ENCODE measurements at places on chromosomes 6 and 20.

GRCh38 chr6:111484633-111484930 is 1.6 kb upstream of the REV3L start:
- DNase-seq, result peak; percentile 54

- no peak for DNase-seq
Measured at GRCh38 chr20:3679749-3680700, 1.8 kb downstream of the ADAM33 start.

GRCh38 chr6:33658982-33659689 is 38.0 kb downstream of the ITPR3 start:
- DNase-seq, result no peak

DNA sequence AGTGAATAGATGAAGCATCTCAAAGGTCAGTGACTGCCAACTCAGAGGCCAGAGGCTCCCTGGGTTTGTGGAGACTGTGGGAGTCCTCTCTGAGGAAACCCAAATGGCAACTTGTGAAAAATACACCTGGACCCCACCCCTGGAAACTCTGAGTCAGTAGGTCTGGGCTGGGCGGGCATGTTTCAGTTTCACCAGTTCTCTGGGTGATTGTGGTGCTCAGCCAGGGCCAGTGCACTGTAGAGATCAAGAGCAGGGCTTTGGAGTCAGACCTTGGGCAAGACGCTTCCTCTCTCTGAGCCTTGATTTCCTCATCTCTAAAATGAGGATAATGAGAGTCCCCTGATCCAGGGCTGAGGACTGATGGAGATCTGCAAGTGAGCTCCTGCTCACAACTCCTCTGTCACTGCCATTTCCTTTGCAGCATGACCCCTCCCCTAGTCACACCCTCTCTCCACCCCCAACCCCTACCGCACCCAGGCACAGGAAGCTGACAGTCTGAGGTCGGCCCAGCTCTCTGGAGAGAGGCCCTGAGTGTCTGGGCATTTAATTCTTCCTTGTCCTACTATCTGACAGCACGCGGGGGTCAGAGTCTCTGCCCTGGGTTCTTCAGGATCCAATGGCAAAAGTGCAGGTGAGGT is 5.1 kb downstream of the DEF6 start:
- DNase-seq, result no peak

DNA sequence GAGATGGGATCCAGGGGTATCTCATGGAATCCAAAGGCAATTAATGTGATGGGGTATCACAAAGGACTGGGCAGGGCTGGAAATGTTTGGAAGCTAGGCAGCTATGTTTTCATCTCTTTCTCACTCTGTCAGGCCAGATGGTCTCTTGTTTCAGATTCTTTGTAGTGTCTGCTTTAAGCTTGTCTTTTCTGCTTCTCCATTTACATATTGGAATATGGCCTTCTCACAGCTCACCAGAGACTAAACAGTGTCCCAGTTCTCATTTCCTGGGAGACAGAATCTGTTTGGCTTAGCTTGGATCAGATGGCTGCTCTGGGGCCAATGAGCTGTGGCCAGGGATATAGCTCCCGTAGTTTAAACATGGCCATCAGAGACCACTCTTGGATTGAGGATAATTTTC is 78.9 kb downstream of the SLC35F1 start:
- no peak for DNase-seq

GRCh38 chr6:15313367-15313766 is 67.5 kb downstream of the JARID2 start:
- no peak for DNase-seq

DNA sequence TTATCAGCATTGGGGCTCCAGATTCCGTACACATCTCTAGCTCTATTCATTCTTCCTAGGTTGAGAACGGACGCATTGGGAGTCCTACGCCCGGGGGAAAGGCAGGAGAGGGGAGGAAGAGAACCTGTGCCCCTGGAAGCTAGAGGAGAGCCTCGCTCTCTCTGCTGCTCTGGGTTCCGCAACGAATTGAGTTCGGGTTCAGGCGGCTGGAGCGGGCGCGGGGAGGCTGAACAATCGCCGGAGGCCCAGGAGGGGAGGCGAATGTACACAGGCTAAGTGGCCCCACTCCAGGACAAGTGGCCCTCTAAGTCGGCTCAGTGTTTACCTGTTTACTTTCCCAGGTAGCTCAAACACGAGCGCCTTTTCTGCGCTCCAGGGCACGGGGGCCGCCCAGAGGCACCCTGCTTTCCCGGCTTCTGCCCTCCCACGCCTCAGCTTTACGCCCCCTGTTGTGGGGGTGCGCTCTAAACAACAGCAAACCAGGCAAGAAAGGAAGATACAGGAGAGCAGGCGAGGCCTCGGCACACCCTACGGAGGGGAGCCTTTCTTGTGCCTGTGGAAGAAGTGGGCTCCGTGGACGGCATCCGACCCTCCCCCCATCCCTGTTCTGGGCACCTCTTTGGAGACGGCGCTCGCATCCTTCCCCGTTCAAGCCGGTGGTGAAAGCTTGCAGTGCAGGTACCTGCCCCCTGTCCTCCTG is 4.6 kb upstream of the NKX2-2 start:
- peak; percentile 91 for DNase-seq

DNA sequence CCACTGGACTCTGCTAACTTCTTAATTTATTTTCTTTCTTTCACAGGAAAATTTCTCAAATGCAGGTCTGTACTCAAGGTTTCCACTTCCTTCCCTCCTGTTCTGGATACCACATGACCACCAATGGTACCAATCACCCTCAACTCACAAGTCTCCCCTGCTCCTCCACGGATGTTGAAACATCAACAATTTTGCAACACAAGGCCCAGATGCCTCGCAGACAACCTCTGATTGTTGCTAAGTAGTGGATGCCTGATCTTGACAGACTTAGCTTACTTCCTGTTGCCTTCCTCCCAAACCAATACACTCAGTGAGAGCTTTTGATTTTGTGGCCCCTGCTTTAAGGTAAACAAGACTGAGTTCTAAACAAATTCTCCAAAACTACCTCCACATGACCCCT is 146.6 kb downstream of the FRK start:
- DNase-seq, result no peak

GRCh38 chr6:122548281-122548680 is 61.9 kb upstream of the PKIB start:
- no peak for DNase-seq

GRCh38 chr6:31575335-31575901 is at the start of gene TNF:
Gene TNF (plus strand): TSS chr6:31575565. CDS start chr6:31575742, 177 bp downstream.
- no peak for DNase-seq

DNA sequence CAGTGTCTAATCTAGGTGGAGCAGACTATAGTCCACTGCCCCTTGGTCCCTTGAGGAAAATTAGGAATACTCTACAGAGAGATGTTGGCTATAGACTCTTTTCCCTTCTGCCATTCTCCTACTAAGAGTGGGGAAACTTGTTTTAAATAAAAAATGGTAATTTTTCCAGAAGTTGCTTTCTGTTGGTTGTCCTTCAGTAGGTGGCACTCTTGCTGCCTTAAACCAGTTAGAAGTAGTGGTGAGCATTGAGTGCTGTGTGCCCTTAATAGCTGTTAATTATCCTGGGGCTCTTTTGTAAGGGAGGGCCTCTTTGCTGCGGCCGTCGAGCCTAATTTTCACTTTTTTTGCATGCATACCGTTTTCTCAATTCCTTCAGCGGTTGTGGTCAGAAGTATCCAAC is 2.8 kb downstream of the CMTR1 start:
- no peak for DNase-seq

- no peak for DNase-seq
Measured at GRCh38 chr20:38046572-38046971, 13.0 kb downstream of the RPRD1B start.

- DNase-seq, result peak; percentile 75
Measured at GRCh38 chr20:34907616-34908469, 31.4 kb downstream of the ACSS2 start.

DNA sequence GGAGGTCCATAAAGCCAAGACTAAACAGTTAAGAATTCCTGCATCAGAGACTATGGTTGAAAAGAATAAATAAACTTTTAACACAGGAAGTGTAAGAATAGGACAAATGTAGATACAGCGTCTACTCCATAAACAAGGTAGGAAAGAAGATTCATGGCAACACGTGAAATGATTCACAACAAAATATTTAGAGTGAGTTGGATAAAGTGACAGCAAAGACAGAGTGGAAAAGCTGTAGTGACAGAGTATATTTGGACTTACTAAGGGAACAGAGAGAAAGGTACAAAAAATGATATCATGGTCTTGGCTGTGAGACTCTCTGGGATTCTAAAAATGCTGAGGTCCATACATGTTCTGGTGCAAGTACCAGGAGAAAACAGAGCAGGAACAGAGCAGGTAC is 21.9 kb upstream of the KIAA0408 start:
- no peak for DNase-seq

GRCh38 chr20:13211956-13212618 is 9.0 kb upstream of the ISM1 start:
- DNase-seq, result no peak

DNA sequence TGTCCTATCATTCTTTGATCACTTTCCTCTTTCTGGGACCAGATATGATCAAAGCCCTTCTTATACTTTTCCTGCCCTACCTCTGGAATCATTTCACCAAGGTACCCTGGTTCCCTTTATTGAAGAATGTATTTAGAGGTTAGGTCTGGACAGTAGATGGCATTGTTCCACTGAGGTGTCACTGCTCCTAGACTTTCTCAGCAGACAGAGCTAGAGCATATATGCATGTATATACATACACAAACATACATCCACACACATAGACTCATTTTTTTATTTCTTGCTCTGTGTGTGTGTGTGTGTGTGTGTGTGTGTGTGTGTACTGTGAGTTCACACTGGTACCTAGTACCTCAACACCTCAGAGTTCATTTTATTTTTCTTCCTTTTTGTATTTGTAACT is 40.9 kb downstream of the PTPRA start:
- DNase-seq, result peak; percentile 36

- no peak for DNase-seq
Measured at GRCh38 chr6:81694855-81695254, 57.6 kb downstream of the TENT5A start.

DNA sequence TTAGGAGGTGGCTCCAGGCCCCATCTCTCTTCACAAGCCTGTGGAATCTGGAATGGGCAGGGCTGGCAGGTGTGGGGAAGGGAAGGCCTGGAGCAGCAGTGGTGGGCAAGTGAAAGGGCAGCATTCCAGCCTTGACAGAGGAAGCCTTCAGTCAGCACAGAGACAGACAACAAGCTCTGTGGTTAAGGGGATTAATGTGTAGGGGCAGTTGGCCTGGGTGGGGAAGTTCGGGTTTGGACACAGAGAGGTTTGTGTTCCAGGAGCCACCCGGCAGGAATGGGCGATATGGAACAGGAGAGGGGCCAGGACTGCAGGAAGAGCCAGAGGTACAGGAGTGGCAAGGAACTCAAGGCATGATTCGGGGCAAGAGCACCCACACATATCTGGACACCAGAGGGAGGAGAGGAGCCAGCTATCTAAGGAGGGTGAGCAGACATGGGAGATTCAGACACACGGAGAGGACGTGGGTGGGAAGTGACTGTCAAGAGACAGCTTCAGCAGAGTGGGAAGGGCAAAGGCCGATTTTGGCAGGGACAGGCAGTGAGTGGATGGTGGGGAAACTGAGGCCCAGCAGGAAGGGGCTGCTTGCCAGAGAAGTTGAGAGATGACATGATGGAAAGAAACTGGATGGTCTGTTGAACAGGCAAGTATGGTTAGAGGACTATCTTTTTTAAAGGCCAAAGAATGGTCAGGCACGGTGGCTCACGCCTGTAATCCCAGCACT is 2.5 kb upstream of the SLC44A4 start:
- DNase-seq, result no peak

GRCh38 chr6:52116605-52116948 is 29.2 kb upstream of the PKHD1 start:
- no peak for DNase-seq

GRCh38 chr20:32315399-32315798 is 37.9 kb downstream of the KIF3B start:
- DNase-seq, result no peak

DNA sequence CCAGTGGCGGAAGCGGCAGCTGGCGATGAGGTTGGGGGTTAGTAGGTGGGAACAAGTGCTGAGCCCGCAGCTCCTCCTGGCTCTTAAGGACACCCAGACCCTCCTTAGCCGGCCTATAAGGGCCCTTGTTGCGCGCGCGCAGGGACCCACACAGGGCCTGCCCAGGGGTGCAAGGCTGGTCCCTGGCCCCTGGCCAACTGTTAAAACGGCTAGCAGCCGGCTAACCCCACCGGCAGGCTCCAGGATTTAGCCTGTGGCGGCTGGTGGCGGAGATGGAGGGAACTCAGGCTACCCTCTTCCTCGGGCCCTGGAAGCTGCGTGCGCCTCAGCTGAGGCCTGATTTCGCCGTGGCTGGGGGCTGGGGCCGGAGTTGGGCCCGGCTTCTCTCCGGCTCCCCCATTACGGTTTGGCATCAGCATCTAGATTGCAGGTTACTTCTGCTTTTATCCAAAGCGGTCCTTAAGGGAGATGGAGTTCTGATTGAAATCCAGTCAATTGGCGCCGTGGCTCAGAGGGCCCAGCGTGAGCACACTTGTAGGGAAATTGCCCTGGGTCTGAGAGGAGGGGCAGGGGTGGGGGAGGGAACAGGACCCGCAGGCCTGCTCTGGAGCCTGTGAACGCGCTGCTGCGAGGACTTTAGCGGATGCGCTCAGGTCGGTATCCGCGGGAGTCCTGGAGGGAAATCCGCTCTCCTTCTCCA is 36.9 kb upstream of the CCDC167 start:
- DNase-seq, result peak; percentile 4

DNA sequence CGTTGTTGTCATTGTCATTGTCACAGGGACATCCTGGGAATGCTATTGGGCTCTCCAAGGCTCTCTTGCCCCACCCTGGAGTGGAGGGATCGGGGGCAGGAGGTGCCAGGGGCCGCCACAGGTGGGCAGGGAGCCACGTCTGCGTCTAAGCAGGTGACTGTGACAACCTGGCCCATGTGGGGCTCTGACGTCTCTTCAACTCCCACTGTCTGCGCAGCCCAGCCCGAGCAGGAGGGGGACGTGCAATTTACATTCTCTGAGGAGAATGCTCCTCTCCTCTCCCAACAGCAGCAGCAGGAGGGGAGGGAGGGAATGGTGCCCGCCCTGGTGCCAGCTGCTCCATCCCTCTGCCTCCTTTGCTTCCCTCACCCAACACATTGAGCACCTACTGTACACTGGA is 50.1 kb downstream of the GRM4 start:
- peak; percentile 70 for DNase-seq

- no peak for DNase-seq
Measured at GRCh38 chr6:1612299-1612973, 2.7 kb downstream of the FOXC1 start.

- DNase-seq, result no peak
Measured at GRCh38 chr6:151719070-151719469, 88.4 kb upstream of the ESR1 start.

DNA sequence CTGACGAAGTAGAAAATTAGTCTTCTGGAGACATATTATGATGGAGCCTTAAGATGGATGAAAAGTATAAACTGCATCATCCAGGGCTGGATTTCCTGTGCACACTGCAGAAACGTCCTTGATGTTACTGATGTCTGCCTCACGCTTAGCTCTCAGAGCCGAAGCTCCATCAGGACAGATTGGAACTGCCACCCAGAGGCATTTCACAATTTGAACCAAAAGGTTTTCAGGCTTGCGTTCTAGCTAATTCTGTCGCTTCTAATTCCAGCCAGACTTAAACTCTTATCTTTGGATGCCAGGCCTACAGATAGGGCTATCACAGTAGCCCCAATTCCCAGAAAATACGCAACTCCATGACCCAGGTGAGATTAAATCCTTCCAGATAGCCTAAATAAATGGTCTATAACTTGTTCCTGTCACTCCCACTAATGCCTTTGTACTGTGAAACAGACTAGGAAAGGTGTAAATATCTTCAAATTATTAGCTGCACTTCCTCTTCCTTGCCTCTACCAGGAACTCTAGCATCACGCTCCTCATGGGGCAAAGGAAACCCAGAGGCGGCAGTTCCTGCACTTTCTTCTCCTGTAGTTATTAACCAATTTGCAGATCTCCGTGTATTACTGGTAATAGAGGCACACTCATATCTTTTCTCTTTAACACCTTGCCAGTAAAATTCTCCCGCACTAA is 634.6 kb downstream of the PRKN start:
- DNase-seq, result no peak
